ENCODE measurements at places on chromosomes 16 and 17. TPM values are rescaled to one million over a fixed set of nuclear protein-coding genes. Genes with fewer than 3 reads are reported as not detected.

Gene POLR2C
- 138 TPM for total RNA-seq

Gene IRF8
- 14.0 TPM for total RNA-seq

Gene CLDN7
- 829 TPM for total RNA-seq

Gene LLGL2
- total RNA-seq: 565 TPM

Gene CLEC18A
- not detected for total RNA-seq

GRCh38 chr16:88045820-88046303 is 94.6 kb downstream of the BANP start:
- no peaks in the 10 kb centered on the region for H3K36me3 ChIP-seq
- no peaks in the 10 kb centered on the region for H3K27me3 ChIP-seq
- H3K4me1 ChIP-seq: no peaks in the 10 kb centered on the region
- no peak overlapping the region for H3K4me3 ChIP-seq
- no peak overlapping the region for H3K27ac ChIP-seq

DNA sequence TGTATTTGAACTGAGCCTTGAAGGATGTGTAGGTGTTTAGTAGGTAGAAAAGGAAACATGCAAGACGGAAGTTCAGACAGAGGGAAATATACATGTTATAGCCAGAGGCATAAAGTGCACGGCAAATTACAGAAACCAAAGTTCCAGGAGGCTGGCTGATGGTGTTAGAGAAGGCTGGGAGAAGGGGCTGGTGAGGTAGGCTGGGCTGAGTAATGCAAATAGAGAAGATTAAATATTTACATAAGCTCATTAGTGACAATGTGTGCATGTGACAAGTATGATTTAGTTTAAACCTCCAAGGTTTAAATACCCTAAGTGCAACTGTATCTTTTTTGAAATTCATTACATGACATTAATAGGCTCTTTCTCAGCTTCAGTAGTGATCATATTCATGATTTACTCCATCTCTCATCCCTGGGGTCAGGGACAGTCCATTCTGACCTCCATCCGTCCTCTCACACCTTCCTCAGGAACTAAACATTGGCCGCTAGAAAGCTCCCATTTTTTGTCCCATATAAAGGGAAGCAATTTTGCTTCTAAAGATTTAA is 399.8 kb upstream of the SALL1 start:
- no peaks in the 10 kb centered on the region for H3K36me3 ChIP-seq
- DNase-seq: no peak
- no peak overlapping the region for H3K27ac ChIP-seq
- no peak overlapping the region for H3K4me3 ChIP-seq

DNA sequence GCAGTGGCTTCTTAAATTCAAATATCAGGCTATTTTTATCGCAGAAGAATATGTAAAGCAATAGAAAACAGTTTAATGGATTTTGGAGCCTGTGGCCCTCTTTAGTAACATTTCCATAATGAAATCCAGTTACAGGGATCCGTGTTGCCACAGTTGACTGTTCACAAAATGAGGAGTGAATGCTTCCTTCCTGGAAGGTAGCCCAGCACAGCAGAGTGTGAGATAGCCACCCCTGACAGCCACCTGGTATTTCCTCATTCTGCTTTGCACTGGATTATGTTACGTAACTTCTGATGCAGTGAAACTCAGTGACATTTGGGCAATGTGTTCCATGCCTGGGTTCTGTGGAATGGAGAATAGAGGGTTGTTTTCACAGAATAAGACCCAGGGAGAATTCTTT is 517.2 kb downstream of the RBFOX1 start:
- no peak overlapping the region for H3K4me3 ChIP-seq
- no peak for DNase-seq
- H3K36me3 ChIP-seq: no peaks in the 10 kb centered on the region

- H3K27ac ChIP-seq: no peak overlapping the region
- DNase-seq: peak; percentile 65
- H3K36me3 ChIP-seq: peaks cover 3% of the 10 kb centered on the region
- peak overlapping the region; percentile 55 for H3K4me3 ChIP-seq
- H3K4me1 ChIP-seq: peaks cover 43% of the 10 kb centered on the region
These were observed 1.4 kb upstream of the CACNA1G start for GRCh38 chr17:50558941-50559614.

DNA sequence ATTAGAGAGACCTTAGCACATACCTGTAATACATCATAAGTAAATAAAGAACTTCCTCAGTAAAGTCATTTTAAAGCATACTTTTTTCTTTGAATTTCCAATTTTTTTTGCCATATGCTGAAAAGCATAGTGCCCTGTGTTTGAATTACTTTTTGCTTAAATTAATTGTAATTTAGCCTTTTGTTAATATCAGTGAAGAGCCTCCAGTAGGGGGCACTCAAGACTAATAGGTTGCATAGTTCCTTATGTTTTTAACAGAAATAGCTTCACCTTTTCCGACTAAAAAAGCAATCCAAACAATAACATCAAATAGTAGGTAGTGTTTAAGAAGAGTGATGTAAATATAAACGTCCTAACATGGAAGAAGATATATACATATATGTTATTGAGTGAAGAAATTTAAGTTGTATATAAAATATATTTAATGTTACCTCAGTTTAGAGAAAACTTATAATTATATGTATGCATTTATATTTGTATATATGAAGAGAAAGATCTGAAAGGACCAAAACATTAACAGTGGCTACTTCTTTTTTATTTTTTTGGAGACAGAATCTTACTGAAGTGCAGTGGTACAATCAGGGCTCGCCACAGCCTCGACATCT is 18.6 kb downstream of the RAD51C start:
- no peak overlapping the region for H3K27ac ChIP-seq
- no peaks in the 10 kb centered on the region for H3K4me1 ChIP-seq
- DNase-seq: peak; percentile 74
- H3K27me3 ChIP-seq: no peaks in the 10 kb centered on the region

DNA sequence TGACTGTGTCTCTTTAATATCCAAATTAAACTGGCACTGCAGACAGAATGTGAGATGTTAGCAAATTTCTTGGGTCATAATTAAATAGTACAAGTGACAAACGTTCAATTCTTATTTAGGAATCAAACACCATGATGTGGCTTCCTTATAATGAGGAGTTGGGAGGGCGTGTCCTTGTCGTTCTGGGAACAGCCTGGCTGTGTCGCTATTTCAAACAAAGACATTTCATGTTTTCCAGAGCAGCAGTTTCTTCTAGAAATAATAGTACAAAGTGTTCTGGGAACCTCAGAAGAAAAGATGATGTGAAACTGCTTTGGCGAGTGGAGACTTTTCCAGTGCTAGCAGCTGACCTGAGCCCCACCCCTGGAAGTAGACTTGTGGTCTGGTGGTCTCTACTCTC is 301.7 kb upstream of the N4BP1 start:
- no peaks in the 10 kb centered on the region for H3K36me3 ChIP-seq
- H3K4me3 ChIP-seq: no peak overlapping the region
- H3K27me3 ChIP-seq: peaks cover 23% of the 10 kb centered on the region
- DNase-seq: no peak
- no peak overlapping the region for H3K27ac ChIP-seq

DNA sequence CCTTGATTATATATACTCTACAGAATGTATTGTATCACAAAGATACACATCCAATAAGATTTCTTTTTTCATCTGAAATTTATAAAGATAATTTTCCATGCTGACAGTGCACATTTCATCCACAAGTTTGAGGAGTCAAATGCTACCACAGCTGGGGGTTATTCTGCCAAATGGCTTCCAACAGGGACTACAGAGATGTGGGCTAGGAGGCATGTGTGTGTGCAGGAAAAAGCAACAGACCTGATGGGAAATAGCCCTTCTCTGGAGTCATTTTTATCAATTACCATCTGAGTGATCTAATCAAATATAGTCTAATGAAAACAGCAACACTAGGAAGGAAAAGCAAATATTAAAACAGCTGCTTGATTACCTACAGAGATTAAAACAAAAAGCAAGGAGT is 290.5 kb downstream of the CEP112 start:
- no peak for DNase-seq
- no peak overlapping the region for H3K27ac ChIP-seq
- H3K27me3 ChIP-seq: no peaks in the 10 kb centered on the region
- H3K4me1 ChIP-seq: no peaks in the 10 kb centered on the region
- no peaks in the 10 kb centered on the region for H3K36me3 ChIP-seq

DNA sequence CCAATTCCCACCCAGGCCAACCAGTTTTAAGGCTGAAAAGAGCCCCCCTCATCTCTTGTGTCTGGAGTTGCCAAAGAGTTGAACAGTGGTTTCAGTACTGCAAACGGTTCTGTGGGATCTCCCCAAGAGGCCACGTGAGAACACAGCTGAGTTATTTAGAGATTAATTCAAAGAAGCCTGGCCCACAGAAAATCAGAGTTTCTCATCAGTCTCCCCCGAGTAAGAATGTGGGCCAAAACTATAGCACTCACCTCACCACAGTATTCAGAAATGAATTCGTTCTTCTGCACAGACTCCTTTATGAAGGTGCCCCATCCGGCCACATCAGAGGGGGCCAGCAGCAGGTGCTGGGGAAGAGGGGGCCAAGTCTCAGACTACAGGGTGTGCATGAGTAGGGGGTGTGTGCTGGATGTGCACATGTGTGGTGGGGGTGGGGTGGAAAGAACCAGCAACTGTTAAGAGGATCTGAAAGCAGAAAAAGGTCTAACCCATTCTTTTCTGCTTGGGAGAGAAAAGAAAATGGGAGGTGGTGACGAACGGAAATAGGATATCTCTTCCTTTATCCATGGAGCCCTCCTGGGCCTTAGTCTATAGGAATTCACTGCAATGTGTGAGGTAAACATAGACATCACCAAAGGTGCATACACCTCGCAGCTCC is 22.6 kb downstream of the CNTNAP1 start:
- peaks cover 100% of the 10 kb centered on the region for H3K36me3 ChIP-seq
- no peak overlapping the region for H3K4me3 ChIP-seq
- H3K27me3 ChIP-seq: no peaks in the 10 kb centered on the region
- no peaks in the 10 kb centered on the region for H3K4me1 ChIP-seq
- DNase-seq: no peak

GRCh38 chr17:48841395-48841831 is 10.6 kb downstream of the CALCOCO2 start:
- H3K4me3 ChIP-seq: peak overlapping the region; percentile 22
- DNase-seq: no peak
- peaks cover 21% of the 10 kb centered on the region for H3K36me3 ChIP-seq
- peak overlapping the region; percentile 79 for H3K27ac ChIP-seq

Measured in stomach (tissue), 19 donors.